ENCODE measurements at places on chromosomes 11 and 22. TPM values are rescaled to one million over a fixed set of nuclear protein-coding genes. Genes with fewer than 3 reads are reported as not detected.
A peak's percentile ranks its signal among the peaks of the same experiment; 100 is the strongest.

DNA sequence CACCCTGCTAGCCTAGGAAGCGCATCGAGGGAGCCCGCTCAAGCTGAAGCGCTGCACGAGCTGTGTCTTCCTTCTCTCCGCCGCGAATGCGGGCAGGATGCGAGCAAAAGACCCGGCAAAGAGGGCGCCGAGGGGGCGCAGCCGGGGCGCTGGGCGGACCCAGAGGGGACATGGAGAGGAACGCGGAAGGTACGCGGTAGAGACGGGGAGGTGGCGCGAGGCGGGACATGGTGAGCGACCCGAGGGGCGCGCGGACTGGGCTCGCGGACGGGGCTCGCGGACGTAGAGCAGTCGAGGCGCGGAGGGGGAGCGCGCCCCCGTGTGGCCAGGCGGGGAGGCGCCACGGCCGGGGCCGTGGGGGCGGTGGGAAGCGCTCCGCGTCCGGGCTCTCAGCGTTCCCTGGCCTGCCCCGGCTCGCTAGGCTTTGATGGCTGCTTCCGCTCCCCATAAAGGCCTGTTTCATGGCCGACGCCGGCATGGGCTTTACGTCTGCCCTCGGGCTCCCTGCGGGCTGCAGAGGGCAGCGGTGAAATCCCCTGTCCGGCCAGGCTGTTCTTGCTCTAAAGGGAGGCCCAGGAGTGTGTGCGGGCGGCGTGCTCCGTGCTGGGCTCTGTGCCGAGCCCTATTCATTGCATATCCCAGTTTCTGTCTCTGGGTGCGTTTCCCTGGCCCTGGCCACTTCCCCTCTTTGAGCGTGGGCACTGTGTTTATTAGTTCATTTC lies 31.2 kb upstream of the TRIM29 start:
- H3K27me3 ChIP-seq: peaks cover 87% of the 10 kb centered on the region
- peak; percentile 71 for DNase-seq
- H3K4me3 ChIP-seq: peak overlapping the region; percentile 76
- H3K4me1 ChIP-seq: peaks cover 4% of the 10 kb centered on the region

- H3K36me3 ChIP-seq: no peaks in the 10 kb centered on the region
- no peak overlapping the region for H3K4me3 ChIP-seq
- H3K27me3 ChIP-seq: no peaks in the 10 kb centered on the region
- H3K4me1 ChIP-seq: no peaks in the 10 kb centered on the region
Observed at GRCh38 chr11:132185726-132186592, 815.5 kb downstream of the NTM start.

- no peaks in the 10 kb centered on the region for H3K4me1 ChIP-seq
- H3K27me3 ChIP-seq: peaks cover 14% of the 10 kb centered on the region
- H3K4me3 ChIP-seq: no peak overlapping the region
- no peak overlapping the region for H3K27ac ChIP-seq
- no peak for DNase-seq
Observed at GRCh38 chr11:88106666-88107065, 68.6 kb downstream of the RAB38 start.

GRCh38 chr11:23543651-23544222 lies 683.5 kb upstream of the CCDC179 start:
- no peaks in the 10 kb centered on the region for H3K36me3 ChIP-seq
- H3K27me3 ChIP-seq: no peaks in the 10 kb centered on the region
- no peak for DNase-seq
- no peaks in the 10 kb centered on the region for H3K4me1 ChIP-seq
- H3K27ac ChIP-seq: no peak overlapping the region

DNA sequence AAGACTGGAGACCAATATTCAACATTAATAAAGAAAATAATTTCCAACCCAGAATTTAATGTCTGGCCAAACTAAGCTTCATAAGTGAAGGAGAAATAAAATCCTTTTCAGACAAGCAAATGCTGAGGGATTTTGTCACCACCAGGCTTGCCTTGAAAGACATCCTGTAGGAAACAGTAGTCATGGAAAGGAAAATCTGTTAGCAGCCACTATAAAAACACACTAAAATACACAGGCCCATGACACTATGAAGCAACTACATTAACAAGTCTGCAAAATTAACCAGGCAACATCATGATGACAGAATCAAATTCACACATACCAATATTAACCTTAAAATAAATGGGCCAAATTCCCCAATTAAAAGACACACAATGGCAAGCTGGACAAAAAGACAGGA lies 2.4 kb upstream of the CASP4 start:
- H3K27me3 ChIP-seq: no peaks in the 10 kb centered on the region
- H3K4me3 ChIP-seq: no peak overlapping the region
- peaks cover 25% of the 10 kb centered on the region for H3K4me1 ChIP-seq
- peaks cover 20% of the 10 kb centered on the region for H3K36me3 ChIP-seq

GRCh38 chr11:45343444-45343843 lies 57.3 kb upstream of the SYT13 start:
- H3K27ac ChIP-seq: no peak overlapping the region
- H3K4me1 ChIP-seq: peaks cover 21% of the 10 kb centered on the region
- no peak overlapping the region for H3K4me3 ChIP-seq
- H3K36me3 ChIP-seq: no peaks in the 10 kb centered on the region

GRCh38 chr22:41772198-41772597 lies 28.3 kb upstream of the CCDC134 start:
- no peak overlapping the region for H3K27ac ChIP-seq
- H3K27me3 ChIP-seq: peaks cover 5% of the 10 kb centered on the region
- no peaks in the 10 kb centered on the region for H3K36me3 ChIP-seq
- no peak for DNase-seq
- H3K4me1 ChIP-seq: peaks cover 23% of the 10 kb centered on the region

GRCh38 chr22:36267896-36268485 lies 15.1 kb downstream of the APOL1 start:
- no peaks in the 10 kb centered on the region for H3K27me3 ChIP-seq
- no peak for DNase-seq
- no peaks in the 10 kb centered on the region for H3K4me1 ChIP-seq
- H3K36me3 ChIP-seq: peaks cover 18% of the 10 kb centered on the region
- H3K4me3 ChIP-seq: no peak overlapping the region

DNA sequence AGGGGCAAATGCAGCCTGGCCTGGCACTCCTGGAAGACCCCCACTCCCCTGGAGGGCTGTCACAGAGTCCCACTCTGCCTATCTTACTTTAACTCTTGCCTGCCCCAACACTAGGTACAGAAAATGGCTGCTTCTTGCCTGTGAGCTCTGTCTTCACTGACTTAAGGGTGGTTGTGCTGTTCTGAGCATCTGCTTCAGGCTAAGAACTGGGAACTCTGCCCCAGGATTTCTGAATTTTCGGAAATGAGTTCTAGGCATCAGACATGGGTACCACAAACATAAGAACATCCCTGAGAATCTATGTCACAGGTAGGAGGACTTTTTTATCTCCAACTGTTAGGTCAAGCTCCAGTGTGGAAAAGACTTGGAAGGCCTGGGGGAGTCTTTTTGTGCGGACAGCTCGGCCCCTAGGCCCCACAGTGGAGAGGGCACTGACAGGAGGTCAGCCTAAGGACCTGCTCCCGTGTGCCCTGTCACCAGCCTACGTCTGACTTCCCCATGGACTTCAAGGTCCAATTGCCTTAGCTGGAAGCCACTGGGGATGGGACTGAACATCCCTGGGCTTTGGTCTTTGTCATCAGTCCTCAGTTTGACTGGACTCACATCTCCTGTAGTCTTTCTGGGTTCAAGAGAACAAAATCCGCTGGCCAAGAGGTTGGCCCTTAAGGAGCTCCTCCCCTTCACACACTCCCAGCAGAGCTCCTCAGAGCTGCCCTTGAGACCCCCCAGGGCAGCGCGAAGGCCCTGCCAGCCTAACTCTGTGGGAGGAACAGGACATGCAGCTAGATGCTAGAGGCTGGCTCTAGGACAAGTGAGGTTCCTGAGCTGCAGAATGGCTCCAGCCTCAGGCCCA lies 31.9 kb downstream of the PPP2R1B start:
- no peak overlapping the region for H3K4me3 ChIP-seq
- DNase-seq: no peak
- H3K4me1 ChIP-seq: no peaks in the 10 kb centered on the region
- no peak overlapping the region for H3K27ac ChIP-seq

DNA sequence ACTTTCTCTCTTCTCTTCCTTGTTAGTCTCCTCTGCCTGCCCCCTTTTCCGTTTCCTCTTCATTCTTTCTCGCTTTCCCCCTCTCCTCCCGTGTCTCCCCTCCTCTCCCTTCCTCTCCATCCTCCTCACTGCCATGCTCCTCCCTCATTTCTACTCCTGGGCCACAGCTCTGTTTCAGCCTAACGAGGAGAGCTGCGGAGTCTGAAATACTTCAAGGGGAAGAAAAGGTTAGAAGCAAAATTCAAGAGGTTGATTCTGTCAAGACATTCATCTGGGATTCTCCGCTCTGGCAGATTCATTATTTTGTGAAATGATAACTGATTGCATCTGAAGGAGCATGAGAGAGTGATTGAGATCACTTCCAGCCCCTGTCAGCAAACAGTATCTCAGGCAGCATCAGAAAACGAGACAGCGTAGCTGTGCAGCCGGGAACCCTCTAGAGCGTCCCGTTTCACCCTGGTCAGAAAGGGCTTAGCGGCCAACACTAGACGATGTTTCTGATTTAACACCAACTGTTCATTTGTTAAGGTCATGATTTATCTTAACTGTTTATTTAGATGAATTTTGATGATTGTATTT lies 279.3 kb upstream of the B3GAT1 start:
- no peaks in the 10 kb centered on the region for H3K36me3 ChIP-seq
- H3K4me3 ChIP-seq: no peak overlapping the region
- H3K27ac ChIP-seq: no peak overlapping the region
- no peak for DNase-seq
- no peaks in the 10 kb centered on the region for H3K4me1 ChIP-seq
- peaks cover 26% of the 10 kb centered on the region for H3K27me3 ChIP-seq

- no peaks in the 10 kb centered on the region for H3K4me1 ChIP-seq
- H3K27me3 ChIP-seq: no peaks in the 10 kb centered on the region
- no peak overlapping the region for H3K27ac ChIP-seq
- no peaks in the 10 kb centered on the region for H3K36me3 ChIP-seq
- DNase-seq: no peak
Observed at GRCh38 chr22:33192156-33192555, 134.0 kb upstream of the SYN3 start.

DNA sequence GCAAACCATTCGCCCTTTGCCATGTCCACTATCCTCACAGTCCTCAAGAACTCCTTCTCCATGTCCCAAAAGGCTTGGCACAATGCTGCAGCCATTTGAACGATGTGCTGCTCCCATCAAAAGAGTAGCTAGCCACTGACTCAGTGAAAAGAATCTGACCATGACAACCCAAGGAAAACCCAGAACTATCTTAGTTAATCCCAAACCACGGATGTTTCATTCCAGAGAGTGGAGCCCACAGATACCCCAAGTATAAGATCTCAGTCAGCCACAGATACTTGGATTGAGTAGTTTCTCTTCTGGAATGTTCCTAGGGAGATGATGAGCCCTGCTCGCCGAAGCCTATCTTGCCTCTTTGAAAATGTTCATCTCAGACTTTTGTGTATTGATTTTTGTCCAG lies 176.9 kb downstream of the NAV2 start:
- no peaks in the 10 kb centered on the region for H3K27me3 ChIP-seq
- no peak overlapping the region for H3K27ac ChIP-seq
- no peak overlapping the region for H3K4me3 ChIP-seq
- no peak for DNase-seq
- no peaks in the 10 kb centered on the region for H3K36me3 ChIP-seq

GRCh38 chr11:132792341-132793140 lies 739.8 kb downstream of the OPCML start:
- no peaks in the 10 kb centered on the region for H3K36me3 ChIP-seq
- peaks cover 5% of the 10 kb centered on the region for H3K27me3 ChIP-seq
- H3K4me1 ChIP-seq: no peaks in the 10 kb centered on the region

DNA sequence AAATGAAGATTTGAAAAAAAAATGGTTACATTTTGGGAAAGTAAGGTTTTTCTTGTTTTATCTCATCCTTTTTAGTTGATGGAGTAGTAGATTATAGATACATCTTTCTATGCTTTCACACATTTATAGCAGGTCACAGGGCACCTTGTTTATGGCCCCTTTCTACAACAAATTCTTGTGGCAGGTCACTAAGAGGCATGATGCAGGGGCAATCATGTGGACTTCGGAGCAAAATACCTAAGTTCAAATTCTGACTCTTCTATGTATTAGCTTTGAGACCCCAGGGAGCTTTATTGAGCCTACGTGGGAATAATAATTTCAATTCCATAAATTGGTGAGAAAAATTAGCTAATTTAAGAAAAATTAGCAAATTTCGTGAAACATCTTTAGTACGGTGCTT lies 177.4 kb downstream of the DSCAML1 start:
- DNase-seq: no peak
- H3K36me3 ChIP-seq: peaks cover 3% of the 10 kb centered on the region
- H3K4me3 ChIP-seq: no peak overlapping the region
- no peaks in the 10 kb centered on the region for H3K4me1 ChIP-seq

- no peaks in the 10 kb centered on the region for H3K27me3 ChIP-seq
- peaks cover 29% of the 10 kb centered on the region for H3K4me1 ChIP-seq
- peak overlapping the region; percentile 96 for H3K4me3 ChIP-seq
- H3K36me3 ChIP-seq: no peaks in the 10 kb centered on the region
- DNase-seq: peak; percentile 42
- H3K27ac ChIP-seq: no peak overlapping the region
Observed at GRCh38 chr11:3808861-3809623, 682 bp downstream of the PGAP2 start.

DNA sequence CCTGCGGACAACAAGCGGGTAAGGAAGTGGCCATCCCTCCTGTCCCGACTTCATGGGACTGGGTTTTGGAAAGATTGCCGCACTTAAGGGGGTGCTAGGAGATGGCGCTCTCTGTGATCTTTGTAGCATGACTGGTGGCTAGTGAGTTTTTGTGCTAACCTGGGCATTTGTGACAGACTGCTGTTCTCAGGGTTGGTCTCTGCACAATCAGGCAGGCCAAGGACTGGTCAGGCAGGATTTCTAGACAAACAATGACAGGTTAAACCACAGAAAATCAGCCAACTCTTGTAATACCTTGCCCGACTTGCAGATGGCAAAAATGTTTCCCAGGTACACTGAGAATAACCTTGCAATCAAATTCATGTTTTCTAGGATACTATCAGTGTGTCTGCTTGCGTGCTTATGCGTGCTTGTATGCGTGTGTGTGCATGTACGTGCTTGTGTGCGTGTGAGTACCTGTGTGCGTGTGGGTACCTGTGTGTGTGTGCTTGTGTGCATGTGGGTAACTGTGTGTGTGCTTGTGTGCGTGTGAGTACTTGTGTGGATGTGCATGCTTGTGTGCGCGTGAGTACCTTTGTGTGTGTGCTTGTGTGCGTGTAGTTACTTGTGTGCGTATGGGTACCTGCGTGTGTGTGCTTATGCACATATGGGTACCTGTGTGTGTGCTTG lies 25.6 kb upstream of the SORL1-AS1 start:
- H3K27ac ChIP-seq: no peak overlapping the region
- DNase-seq: no peak
- no peaks in the 10 kb centered on the region for H3K27me3 ChIP-seq
- H3K4me1 ChIP-seq: peaks cover 65% of the 10 kb centered on the region
- peaks cover 1% of the 10 kb centered on the region for H3K36me3 ChIP-seq

GRCh38 chr11:128936606-128937251 lies 5.9 kb downstream of the TP53AIP1 start:
- H3K4me1 ChIP-seq: no peaks in the 10 kb centered on the region
- no peaks in the 10 kb centered on the region for H3K27me3 ChIP-seq
- no peak overlapping the region for H3K27ac ChIP-seq
- no peak overlapping the region for H3K4me3 ChIP-seq

The RFPL1 gene
- total RNA-seq: not detected

The PIK3IP1 gene
- total RNA-seq: 39.5 TPM

The DTX4 gene
- total RNA-seq: 0.70 TPM

The C11orf98 gene
- total RNA-seq: 62.1 TPM

The FLRT1 gene
- 0.19 TPM for total RNA-seq

The DCHS1 gene
- 2.1 TPM for total RNA-seq

The AIFM3 gene
- not detected for total RNA-seq
